ENCODE measurements at places on chromosomes 7 and 10.

- DNase-seq: no peak
Observed at GRCh38 chr7:103594186-103594585, 148.2 kb upstream of the SLC26A5 start.

DNA sequence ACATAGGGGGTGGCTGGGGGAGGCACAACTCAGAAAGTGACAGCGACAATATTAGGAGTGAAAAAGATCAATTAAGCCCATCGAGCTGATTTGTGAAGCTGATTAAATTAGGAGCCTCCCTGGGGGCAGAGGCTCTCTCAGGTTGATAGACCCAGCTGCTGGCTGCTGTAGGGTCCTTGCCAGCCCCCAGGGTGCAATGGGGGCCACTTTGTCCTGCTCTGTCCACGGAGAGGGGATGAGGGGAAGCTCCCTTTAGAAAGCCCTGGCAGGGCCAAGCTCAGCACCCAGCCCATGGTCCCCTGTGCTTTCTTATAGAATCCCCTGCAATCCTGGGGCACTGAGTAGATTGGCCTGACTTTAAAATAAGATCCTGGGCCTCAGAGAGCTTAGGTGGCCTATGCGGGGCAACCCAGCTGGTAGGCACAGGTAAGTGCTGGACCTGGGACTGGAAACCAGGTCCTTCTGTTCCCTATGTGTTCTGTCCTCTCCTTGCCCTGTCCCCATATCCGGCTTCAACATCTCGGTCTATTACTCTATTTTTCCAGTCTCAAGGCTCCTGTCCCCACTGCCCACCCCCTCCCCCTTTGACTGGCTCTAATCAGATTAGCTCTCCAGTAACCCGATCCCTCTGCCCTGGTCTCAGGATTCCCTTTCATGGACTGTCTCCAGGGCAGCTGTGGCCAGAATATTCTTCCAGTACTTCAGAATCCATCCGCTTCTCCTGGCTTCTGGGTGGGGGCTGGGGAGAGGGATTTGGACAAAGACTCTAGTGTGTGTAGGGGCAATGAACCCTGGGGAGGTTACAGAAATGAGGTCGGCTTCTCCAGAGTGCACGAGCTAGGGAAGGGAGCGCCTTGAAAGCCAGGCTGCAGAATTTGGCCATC is 259.6 kb downstream of the RPS24 start:
- DNase-seq: no peak

- no peak for DNase-seq
Observed at GRCh38 chr7:101216860-101217387, 457 bp downstream of the PLOD3 start.

GRCh38 chr10:117497736-117498135 is 44.8 kb upstream of the EMX2 start:
- DNase-seq: no peak

GRCh38 chr10:112658900-112659638 is 212.1 kb downstream of the VTI1A start:
- no peak for DNase-seq

- DNase-seq: no peak
Observed at GRCh38 chr10:3339121-3339520, 166.5 kb upstream of the PITRM1 start.

- no peak for DNase-seq
Observed at GRCh38 chr7:149791411-149792219, 18.2 kb upstream of the ZNF467 start.

GRCh38 chr7:37656913-37657530 is 26.5 kb upstream of the GPR141 start:
- peak; percentile 8 for DNase-seq

DNA sequence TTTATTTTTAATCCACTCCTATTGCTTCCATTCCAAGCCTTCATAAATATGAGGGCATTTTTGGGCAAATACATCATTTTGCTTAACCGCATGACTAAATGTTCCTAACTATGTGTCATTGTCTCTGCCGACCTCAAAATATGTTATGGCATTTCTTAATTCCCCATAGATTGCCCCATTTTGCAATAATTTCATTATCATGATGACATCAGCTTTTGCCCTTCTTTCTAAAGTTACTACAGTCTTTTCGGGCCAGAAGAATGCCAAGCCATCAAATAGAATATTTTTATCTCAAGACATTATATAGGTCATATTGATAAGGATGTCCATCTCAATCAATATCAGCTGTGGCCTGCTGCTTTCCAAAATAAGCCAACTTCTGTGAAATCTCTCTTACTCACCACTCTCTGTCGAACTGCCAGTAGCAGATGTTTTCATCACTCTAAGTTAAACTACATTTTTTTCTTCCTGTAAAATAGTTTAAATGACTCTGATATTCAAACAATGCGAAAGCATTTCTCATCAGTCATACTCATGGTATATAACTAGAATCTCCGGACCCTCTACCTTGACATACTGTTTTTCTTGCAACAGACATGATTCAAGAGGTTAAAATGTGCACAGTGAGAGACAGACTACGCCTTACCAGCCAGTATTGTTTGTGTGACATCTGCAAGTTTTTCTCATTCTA is 1254.6 kb upstream of the CELF2 start:
- DNase-seq: no peak

DNA sequence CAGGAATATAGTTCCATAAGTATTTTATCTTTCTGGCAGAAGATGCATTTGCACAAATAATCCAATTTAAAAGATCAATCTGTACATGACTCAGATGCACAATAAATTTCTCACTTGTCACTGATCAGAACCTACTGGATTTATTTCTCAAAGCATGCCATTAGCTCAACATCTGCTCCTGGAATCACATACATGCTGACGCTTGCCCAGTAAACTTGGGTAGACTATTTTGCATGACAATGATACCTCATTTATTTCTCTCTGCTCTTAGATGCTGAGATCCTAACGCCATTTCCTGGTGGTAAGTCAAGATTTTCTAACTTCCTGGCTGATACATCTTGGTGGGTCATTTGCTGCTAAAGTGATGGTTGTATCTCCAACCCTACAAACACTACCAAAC is 33.8 kb upstream of the C10orf120 start:
- no peak for DNase-seq

DNA sequence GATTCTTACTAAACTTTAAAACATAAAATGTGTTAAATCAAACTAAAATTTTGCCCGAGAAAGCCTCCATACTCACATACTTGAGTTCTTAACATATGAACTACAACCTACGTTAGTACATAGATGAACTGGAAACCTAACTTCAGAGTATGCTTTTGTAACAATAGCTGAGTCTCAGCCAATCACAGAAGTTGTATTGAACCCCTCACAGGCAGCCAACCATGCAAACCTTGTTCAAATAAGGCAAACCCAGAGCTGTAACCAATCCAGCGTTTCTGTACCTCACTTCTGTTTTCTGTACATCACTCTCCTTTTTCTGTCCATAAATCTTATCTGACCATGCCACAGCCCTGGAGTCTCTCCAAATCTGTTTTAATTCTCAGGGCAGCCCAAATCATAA is 157.3 kb upstream of the COL1A2 start:
- DNase-seq: no peak

DNA sequence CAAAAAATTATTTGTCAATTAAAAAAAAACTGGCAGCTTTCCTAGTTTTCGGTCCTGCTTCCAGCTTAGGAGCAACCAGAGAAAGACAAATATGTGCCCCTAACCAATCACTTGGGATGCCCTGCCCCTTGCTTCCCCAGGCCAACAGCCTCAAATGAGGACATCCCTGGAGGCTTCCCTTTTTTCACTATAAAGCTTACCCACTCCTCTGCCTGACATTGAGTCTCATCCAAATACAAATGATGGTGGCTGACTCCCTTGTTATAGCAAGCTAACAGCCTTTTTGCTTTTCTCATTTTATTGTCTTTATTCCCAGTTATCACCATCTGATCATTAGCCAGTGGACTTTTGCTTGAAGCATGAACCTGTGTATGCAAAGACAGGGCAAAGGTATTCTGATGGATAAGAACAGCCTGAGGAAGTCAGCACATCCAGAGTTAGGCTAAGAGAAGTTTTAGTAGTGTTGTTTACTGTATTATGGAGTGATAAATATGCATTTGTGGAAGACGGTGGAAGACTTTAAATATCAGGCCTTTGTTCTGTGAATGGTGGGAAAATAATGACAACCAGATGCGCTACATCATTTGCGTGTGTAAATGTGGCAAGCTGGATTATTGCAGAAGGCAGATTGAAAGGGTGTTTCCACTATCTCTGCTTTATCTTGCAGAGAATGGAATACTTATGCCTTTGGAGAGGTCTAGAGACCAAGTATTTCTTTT is 1.7 kb upstream of the CCM2 start:
- no peak for DNase-seq

DNA sequence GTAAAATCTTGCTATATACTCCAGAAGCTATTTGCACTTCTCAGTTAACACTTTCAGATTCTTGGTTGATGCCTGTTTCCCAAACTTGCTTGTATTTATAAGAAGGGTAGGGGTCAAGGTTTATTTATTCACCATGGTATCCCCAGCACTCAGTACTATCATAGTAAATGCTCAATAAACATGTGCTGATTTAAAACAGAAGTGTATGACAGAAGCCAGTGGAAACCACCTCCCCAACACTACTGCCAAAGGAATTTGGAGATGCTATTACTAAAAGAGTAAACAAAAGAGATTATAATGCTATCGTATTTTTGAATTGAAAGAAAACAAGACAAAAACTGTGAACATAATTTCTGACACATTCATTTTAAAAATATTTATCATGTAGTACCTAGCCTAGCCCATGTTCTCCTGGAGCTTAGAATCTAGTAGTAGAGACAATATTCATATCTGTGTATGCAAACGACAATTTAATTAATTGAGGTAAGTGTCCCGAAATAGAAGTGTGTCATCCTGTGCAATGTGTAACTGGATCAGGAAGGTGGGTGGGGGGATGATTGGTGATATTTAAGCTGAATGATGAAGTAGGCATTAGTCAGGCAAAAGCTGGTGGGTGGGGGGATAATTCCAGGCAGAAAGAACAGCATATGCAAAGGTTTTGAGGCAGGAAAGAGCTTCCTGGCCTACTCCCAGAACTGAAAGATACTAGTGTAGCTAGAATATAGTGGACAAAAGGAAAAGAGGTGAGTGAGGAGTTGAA is 77.5 kb downstream of the HGF start:
- no peak for DNase-seq

Data from Jurkat, Clone E6-1 (cell line).